ENCODE measurements at places on chromosomes 12 and 14.

- DNase-seq = no peak
These were observed 369.2 kb downstream of the ZFP36L1 start for GRCh38 chr14:68423686-68424085.

DNA sequence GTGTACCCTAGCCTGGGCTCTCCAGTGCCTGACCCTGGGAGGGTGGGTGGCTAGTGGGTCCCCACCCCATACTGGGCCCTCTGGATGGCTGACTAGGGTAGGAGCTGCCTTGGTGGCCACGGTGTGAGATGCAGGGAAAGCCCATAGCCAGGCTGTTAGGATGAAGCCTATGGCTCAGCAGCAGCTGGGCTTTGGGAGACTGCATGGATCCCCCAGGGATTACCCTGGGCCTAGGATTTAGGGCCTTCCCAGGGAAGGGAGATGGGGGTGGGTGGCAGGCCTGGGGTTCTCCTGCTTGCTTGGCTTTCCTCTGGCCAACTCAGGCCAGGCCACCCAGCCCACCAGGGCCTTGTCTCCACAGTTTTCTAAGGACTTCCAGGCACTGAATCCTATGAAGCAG, 6.3 kb downstream of the GSTZ1 start:
- no peak for DNase-seq

- peak; percentile 30 for DNase-seq
These were observed 9.4 kb upstream of the PRKAG1 start for GRCh38 chr12:49027846-49028555.

DNA sequence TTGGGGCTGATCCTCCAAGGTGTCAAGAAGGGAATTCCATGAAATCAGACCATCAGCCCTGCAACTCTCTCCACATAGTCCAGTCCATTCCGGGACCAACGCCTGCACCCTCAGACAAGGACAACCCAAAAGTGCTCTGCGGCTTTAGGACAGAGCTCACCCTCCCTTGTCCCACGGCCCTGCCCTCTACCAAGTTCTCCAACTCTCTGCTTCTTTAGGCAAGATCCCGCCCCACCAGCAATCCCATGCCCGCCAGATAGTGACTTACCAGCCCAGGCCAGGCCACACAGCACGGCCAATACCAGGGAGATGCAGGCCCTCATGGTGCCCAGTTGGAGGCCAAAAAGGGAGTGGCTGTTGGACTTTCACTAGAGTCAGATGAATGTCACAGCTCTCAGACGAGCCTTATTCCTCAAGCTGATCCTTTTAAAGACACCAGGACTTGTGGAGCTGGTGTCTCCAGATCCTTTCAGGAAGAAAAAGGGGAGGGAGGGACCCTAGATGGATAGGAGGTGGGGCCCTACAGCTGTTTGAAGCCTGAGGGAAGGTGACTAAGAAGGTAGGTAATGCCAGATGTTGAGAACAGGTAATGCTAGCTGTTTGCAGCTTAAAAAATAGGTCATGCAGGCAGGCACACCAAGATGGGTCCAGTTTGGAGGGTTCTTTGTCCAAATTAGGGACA, at the start of gene ENDOU:
Gene ENDOU (minus strand): TSS at position 400 of the 682 bp plus-strand sequence. CDS start 77 bp downstream, at position 323.
- no peak for DNase-seq

DNA sequence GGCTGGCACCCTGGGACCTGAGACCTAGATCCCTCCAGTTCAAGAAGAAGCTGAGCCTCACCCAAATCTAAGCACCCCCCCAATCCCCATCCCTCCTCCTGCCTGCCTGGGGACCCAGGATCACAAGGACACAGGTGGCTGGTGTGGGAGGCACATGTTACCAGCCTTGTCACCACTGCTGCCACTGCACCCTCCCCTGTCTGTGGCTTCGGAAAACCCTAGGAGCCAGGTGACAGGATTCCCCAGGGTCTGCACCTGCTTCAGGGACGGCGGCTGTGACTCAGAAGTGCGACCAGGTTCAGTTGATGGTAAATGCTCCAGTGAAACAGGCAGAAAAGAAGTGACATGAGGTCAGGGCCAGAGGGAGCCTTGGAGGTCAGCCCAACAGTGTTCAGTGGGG, 62.8 kb upstream of the FAM222A start:
- DNase-seq = no peak

DNA sequence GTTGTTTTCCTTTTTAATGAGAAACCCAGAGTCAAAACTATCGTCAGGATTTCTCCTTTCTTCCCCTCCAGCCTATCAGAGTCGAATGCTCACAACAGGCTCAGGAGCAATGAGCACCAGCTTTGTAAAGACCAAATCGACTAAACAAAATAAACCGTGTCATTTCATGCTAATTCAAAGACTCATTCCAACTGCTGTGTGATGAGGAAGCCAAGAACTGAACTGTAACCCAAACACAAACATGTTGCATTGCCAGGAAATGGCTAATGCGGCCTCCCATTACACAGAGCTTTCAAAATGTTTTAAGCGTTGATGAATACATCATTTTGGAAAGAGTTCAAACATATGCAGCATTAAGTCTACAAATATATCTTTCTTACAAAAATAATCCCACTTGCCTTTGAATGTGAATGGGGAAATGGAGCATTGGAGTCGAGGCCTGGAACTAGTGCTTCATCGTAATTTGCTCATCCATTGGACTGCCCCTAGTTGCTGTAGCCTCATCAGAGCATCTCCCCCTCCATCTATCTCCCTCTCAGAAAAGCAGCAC, 349.5 kb downstream of the GXYLT1 start:
- DNase-seq = no peak

DNA sequence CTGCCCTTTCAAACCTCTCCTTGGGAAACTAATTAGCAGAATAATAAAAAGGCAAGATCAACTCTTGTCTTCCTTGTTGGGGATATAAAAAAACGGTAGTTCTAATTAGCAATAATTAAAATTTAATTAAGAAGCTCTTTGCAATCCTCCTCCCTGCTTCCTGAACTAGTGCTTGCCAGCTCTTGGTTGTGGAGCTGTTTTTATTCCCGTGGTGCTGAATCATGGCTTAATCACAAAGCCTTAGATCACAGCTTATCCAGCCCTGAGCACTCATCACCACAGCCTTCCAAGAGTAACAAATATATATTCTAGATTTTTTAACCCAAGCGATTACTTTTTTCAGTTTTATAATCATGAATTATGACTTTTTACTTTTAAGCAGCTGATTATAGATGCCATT, 63.2 kb upstream of the INSM2 start:
- peak; percentile 30 for DNase-seq

GRCh38 chr14:102495491-102496330, 13.9 kb downstream of the ANKRD9 start:
- DNase-seq = no peak

DNA sequence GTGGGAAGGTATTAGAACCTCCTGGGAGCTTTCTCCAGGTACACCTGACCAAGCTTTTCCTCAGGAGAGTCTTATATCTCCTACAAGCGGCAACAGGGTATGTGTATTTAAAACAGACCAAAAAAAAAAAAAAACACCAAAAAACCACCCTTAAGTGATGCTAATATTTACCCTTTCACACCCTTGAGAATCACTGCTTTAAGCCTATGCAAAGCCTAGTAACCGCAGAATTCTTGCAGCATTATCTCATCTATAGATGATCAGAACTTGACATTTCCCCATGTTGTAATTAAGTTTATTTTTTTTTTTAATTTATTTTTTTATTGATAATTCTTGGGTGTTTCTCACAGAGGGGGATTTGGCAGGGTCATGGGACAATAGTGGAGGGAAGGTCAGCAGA, 19.3 kb downstream of the ZNF641 start:
- no peak for DNase-seq

DNA sequence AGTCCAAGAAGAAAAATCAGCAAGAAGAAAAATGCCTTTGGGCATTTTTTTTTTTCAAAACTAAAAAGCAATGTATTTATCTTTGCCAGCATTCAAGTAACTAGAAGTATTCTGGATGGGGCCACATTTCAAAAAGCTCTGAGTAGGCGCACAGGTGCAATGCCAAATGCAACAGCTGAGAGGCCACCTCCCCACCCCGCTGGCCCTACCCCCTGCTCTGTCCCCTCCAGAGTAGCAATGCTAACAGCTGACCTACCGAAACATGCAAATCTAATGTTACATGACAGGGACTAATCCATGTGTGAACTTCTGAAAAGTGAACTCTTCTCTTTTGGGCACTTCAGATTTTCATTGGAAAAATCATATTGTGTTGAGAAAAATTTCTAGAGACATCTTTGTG, 153.7 kb upstream of the SLC38A2 start:
- no peak for DNase-seq

DNA sequence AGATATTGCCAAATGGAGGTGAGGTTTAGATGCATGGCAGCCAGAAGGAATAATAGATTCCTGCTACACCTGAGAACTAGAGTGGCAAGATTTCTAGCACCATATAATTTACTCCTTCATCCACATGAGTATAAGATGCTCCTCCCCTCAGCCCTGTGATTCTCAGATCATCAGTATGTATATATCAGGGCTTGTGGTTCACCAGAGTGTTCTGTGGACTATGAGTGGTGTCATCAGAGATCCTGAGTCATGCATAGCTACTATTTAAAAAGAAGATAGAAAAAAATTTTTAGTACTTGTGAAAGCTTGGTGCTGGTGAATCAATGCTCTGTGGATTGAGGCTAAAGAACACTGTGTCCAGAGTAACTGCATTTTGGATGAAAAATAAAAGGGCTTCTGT, 285.9 kb downstream of the BMP4 start:
- no peak for DNase-seq

- no peak for DNase-seq
These were observed 47.9 kb downstream of the FGD6 start for GRCh38 chr12:95169368-95169767.

GRCh38 chr12:66279123-66279712, 23.1 kb upstream of the HELB start:
- DNase-seq = peak; percentile 22

DNA sequence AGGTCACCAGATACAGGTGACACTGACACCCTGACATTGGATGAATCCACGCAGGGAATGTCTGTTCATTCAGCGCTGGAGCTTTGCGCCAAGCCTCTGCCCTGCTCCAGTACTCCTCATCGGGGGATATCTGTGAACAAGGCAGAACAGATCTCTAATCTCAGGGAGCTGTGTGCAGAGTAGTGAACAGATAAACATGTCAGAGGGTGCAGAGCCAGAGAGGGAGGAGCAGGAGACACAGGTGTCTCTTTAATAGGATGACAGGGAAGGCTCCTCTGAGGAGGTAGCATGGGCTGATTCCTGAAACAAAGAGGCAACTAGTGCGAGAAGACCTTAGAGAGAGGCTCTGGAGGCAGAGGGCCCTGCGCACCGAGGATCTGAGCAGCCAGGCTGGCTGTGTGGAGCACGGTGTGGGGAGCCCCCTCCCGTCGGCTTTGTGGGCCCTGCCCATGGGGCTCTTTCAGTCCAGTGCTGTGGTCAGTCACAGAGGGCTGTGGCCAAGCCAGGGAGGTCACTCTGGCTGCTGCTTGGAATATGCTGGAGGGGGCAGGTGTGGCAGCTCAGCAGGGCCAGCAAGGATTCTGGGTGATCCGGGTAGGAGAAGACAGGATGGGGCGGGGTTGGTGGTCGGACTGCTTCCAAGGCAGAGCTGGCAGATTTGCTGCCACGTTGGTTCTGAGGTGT, 55.6 kb downstream of the TECPR2 start:
- DNase-seq = no peak

DNA sequence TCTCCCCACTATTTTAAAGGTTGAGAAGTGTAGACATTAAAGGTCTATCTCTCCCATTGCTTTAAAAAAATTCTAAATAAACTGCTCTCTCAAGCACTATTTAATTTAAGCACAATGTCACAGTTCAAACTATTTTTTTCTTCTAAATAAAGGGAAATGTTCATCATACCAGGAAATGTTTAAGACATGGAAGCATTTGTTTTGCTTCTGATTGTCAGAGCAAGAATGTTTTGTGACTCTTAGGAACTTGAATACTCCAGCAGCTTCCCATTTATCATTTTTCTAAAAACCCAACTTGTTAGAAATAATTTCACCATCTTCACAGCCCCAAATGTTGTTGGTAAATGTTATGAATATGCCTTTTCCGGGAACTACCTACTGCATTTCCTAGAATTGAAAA, 121.8 kb upstream of the NTF3 start:
- DNase-seq = no peak

Measured in H7 (cell line).